RWPE2 (cell line): ENCODE measurements at places on chromosomes 16 and 17.

DNA sequence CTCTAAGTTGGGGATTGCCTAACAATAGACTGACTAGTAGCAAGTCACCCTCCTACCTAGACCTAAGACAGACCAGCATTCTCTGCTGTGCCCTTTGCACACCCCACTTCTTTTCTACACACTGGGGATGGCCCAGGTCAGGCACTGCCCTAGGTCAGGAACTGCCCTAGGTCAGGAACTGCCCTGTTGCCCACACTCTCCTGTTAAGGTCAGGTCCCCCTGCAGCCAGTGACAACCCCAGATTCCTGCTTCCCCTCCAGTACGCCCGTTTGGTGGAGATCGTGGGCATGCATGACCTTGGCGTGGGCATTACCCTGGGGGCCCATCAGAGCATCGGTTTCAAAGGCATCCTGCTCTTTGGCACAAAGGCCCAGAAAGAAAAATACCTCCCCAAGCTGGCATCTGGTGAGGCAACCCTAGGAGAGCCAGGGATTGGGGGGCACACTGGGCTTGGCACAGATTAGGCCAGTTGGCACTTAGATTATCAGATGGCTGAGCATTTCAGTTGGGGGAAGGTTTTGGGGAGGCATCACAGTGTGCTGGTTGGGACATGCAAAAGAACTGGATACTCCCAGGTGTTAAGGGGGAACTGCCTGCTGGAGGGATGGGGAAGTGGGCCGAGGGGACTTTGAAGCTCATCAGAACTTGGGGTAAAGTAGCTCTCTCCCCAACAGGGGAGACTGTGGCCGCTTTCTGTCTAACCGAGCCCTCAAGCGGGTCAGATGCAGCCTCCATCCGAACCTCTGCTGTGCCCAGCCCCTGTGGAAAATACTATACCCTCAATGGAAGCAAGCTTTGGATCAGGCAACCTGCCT is 1.7 kb downstream of the ACADVL start:
- no peak for DNase-seq

- no peak for DNase-seq
Measured at GRCh38 chr17:71502443-71502842, 618.4 kb upstream of the SOX9 start.

DNA sequence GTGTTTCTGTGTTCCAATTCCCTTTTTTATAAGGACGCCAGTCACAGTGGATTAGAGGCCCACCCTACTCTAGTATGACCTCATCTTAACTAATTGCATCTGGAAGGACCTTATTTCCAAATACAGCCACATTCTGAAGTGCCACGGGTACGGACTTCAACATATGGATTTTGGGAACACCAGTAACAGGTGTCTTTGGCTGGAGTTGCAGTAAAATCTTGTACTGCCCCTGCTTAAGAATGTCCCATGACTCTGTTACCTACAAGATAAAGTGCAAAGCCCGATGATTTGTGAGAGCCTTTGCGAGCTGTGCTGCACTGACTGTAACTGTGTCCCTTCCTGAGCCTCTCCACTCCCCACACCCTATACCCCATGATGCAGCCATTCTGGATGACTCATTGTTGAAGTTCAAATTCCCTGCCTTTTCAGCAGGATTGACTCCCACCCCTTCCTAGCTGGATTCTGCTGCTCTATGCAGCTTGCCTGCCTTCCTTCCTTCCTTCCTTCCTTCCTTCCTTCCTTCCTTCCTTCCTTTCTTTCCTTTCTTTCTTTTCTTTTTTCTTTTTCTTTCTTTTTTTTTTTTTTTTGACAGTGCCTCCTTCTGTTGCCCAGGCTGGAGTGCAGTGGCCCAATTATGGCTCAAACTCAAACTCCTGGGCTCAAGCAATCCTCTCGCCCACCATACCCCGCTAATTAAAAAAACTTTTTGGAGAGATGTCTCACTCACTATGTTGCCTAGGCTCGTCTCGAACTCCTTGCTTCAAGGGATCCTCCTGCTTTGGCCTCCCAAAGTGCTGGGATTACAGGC is 2.1 kb downstream of the HCRT start:
- no peak for DNase-seq

- no peak for DNase-seq
Measured at GRCh38 chr17:73155410-73156165, 9.2 kb upstream of the SSTR2 start.

DNA sequence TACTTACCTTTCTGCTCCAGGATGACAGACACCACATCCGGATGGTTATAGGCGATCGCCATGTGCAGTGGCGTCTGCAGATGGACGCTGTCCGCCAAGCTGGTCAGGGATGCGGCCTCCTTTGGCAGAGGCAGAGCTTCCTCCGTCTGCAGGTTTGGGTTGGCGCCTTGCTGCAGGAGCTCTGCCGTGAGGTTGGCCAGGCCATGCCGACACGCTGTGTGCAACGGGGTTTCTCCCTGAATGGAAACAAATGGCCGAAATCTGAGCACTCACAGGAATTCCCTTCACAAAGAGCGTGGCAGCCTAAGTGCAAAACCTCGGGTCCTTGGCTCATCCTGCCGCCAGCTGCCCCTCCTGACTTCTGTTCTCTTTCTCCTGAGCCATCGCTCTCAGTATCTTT is 41.8 kb downstream of the CYB5D2 start:
- no peak for DNase-seq

DNA sequence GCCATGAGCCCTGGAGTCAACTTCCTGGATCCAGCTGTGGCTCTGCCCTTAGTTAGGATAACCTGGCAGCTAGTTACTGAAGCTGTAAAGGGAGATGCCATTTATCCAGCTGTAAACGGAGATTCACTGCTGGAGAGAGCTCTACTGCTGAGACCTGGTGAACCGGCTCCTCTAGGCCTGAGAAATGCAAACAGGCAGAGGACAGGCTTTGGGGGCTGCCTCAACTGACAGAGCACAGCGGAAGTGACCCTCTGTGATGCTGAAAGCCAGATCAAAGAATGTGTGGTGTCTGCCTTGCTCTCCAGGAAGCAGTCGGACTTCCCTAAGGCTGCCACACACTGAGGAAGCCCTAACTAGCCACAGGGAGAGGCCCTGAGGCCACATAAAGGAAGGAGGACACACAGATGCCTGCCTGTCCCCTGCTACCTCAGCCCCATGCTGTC is 21.9 kb upstream of the GPRC5C start:
- DNase-seq = no peak

DNA sequence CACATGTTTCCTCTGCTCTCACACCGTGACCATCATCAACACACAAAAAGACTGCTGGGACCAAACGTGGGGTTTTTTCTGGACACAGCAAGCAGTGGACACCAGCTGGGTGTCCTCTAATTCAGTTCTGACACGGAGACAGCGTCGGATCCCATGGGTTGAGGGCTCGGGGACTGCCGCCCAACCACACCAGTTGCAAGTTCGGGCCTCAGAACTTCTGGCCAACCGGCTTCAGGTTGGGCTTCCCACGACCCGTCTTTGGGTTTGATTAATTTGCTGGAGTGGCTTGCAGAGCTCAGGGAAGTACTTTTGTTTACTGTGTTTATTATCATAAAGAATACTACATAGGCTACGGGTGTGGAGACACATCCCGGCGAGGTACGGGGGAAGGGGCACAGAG is 97.8 kb downstream of the BANP start:
- no peak for DNase-seq

GRCh38 chr17:10737168-10737622 is 7.4 kb upstream of the TMEM220 start:
- no peak for DNase-seq

DNA sequence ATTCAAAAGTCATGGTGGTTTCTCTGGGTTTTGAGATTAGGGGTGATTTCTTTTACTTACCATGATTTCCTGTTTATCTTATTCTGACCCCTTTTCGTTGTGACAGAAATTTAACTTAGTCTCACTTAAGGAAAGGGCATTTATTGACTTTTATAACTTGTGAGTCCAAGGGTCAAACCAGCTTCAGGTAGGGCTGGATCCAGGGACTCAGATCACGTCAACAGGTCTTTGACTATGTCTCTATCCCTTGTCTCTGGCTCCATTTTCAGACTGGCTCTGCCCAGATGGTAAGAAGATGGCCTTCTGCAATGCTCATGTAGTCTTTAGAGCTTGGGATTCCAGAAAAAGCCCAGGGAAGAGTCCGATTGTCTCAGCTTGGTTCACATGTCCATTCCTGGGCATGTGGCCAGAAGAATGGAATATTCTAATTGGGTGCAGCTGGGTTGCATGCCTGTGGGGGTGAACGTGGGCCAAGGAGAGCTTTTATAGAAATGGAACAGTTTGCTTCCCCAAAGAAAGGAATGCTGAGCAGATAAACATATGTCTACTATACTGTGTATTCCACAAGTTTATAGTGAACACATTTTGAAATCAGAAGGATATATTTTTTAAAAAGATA is 13.4 kb downstream of the USP43 start:
- no peak for DNase-seq

GRCh38 chr17:58702045-58702476 is 9.7 kb downstream of the RAD51C start:
- DNase-seq = no peak

- peak; percentile 88 for DNase-seq
Measured at GRCh38 chr17:40547079-40547784, 18.0 kb downstream of the CCR7 start.

- no peak for DNase-seq
Measured at GRCh38 chr17:10646392-10646990, 10.6 kb downstream of the MYH3 start.

DNA sequence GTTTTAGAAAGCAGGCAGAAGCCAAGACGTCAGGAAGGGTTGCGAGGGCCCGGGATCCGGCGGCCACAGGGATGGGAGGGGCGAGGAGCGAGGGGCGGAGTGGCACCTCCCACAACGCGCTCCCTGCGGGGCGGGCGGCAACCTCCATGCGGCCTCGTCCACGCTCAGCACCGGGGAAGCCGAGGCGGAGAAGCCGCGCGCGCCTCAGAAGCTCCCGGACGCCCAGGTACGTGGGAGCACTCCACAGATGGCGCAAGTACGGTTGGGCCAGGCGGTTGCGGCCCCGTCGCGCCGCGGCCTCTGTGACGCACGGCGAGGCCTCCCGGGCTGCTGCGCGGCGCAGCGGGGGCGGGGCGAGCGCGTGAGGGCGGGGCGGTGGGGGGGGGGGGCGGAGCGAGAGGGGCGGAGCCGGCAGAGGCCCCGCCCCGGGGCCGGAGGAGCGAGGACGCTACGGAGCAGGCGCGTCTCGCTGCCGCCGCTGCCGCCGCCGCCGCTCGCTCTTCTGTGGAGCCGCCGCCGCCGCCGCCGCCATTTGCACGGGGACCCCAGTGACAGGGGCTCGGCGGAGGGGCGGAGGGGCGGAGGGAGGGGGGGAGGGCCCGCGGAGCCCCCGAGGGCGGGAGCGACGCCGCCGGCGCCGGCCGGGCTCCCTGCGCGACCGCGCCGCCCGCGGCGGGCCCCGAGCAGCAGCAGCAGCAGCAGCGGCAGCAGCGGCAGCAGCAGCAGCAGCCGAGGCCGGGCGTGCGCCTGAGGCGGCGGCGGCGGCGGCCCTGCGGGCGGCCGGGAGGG is at the start of gene TENT4B:
TSS of gene TENT4B (plus strand) at position 500 of the 789 bp plus-strand sequence. CDS start 316 bp downstream, outside the sequence.
- peak; percentile 80 for DNase-seq

- DNase-seq = peak; percentile 88
Measured at GRCh38 chr17:73192206-73192893, 505 bp upstream of the COG1 start.

- peak; percentile 53 for DNase-seq
Measured at GRCh38 chr17:44928136-44928535, 12.8 kb upstream of the GFAP start.

DNA sequence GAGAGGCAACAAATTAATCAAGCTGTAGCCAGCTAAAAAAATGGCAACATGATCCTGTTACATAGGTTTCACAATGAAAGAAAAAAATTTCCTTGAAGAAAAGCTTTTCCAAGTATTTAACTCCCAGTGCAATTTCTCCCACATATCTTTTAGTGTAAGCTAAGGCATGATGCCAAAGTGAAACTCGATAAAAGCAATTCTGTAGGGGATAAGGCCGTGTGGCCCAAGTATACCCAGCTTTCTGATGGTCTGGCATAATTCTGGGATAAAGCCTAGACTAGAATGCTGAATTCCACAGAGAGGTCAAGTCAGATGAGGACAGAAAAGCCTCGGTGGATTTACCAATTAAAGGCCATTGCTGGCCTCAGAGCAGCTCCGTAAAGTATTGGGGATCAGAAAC is 36.2 kb downstream of the CTCF start:
- DNase-seq = no peak

- DNase-seq = no peak
Measured at GRCh38 chr16:23734176-23734893, 20.5 kb upstream of the CHP2 start.

- no peak for DNase-seq
Measured at GRCh38 chr16:80007231-80007630, 406.7 kb upstream of the MAF start.

DNA sequence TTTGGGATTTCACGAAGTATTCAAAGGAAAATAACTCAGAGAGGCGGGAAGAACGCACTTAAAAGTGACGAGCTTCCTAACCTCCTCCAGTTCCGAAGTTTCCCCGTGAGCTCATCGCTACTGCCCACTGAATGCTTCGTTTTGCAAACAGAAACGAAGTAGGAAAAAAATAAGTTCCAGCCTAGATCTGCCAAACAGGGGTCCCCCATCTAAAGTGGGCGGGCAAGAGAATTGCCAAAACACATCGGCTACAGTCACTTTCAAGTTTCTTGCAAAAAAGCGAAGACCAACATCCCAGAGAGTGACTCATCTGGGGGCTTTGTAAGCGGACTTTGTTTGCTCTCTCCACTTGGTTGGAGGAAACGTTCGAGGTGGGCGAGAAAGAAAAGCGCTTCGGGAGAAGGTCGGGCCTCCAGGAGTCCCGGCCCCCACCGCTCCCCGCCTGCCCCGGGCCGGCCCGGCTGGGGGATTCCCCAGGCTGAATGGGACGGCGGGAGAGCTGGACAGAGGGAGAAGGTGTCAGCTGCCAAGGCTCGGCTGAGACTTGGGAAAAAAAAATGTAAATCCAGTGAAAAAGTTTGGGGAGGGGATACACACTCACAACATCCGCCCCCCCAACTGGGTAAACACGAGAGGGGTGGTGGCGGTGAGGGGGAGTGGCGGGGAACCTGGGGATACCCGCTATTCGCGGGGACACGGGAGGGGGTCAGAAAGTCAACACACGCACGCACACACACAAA is 1.0 kb downstream of the VEZF1 start:
- no peak for DNase-seq

- DNase-seq = peak; percentile 55
Measured at GRCh38 chr16:505479-506245, 21.9 kb upstream of the CAPN15 start.

DNA sequence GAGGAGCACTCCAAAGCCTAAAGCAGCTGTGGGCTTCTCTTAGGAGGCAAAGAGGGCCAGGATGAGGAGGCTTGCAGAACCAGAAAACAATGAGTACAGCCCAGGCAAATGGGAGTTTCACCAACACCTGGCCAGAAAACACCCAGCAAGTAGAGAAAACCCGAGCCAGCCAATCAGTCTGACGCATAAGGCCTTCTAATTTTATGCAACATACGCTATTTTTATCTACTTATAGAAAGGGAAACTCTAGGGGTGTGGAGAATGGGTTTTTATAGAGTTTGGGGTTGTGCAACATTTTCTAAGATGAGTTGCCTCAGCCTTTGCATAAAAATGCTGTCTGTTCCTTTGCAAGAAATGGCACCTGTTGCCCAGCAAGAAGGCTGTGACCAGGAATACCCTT is 529.0 kb upstream of the CDH5 start:
- no peak for DNase-seq

GRCh38 chr17:13306310-13306962 is 288.6 kb upstream of the ELAC2 start:
- no peak for DNase-seq
